Suppressor macrophage treated with lipopolysaccharide for 1 hour (primary cell): ENCODE measurements at places on chromosomes 11 and 22.
A peak's percentile ranks its signal among the peaks of the same experiment; 100 is the strongest.

- no peak for DNase-seq
These were observed 33.3 kb upstream of the BIRC3 start for GRCh38 chr11:102284008-102284407.

DNA sequence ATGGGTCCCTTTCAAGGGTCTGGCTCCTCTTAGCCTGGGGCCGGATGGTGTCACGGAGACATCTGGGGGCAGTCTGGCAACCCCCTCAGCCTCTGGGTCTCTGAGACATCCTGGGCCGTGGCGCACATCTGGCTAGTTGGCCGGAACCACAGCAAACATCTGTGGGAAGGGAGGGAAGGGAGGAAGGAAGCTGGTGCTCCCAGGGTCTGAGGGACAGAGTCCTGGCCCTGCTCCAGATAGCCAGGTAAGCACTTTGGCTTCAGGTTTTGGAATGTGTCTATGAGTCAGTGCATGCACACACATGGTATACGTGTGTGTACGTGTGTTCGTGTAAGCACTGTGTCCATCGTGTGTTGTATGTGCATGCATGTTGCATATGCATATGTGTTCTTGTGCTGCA is 225.1 kb downstream of the MN1 start:
- no peak for DNase-seq

DNA sequence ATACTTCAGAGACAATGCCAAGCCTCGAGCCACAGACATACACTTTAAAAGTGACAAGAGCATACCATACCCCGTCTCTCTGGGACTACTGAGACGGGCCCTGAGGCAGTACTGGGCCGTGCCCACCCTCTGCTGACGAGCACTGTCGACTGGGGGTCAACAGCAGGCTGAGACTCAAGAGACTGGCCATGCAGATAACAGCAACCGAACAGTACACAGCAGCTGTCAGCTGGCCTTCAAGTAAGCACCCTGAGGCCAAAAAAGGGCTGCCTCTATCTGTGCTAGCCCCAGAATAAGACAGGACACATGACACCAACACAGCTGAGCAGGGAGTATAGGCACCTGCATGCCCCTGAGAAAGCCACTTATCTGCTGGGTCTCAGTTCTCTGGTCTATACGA is 18.9 kb upstream of the TMEM121B start:
- DNase-seq, result no peak

DNA sequence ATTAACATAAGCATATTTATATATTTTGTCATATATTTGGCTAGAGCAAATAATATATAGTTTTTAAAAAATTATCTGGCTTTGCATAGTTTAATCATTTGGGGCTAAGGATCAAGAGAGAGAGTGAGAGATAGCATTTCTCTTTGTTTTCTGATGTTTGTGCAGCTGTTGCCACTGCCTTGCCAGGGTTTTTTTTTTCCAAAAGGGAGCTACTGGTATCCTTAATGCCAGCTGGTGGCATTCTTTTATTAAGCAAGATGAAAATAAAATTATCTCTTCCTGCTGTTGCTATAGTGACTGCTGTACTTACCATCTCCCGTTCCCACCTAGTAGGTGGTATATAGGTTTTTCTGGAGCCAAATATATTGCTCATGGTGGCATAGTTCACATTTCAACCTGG is 793.3 kb upstream of the ARHGAP42 start:
- DNase-seq, result no peak

- DNase-seq, result no peak
These were observed 14.9 kb downstream of the CASP12 start for GRCh38 chr11:104883342-104883741.

- DNase-seq, result peak; percentile 13
These were observed 13.5 kb upstream of the ZNF74 start for GRCh38 chr22:20380486-20380885.

DNA sequence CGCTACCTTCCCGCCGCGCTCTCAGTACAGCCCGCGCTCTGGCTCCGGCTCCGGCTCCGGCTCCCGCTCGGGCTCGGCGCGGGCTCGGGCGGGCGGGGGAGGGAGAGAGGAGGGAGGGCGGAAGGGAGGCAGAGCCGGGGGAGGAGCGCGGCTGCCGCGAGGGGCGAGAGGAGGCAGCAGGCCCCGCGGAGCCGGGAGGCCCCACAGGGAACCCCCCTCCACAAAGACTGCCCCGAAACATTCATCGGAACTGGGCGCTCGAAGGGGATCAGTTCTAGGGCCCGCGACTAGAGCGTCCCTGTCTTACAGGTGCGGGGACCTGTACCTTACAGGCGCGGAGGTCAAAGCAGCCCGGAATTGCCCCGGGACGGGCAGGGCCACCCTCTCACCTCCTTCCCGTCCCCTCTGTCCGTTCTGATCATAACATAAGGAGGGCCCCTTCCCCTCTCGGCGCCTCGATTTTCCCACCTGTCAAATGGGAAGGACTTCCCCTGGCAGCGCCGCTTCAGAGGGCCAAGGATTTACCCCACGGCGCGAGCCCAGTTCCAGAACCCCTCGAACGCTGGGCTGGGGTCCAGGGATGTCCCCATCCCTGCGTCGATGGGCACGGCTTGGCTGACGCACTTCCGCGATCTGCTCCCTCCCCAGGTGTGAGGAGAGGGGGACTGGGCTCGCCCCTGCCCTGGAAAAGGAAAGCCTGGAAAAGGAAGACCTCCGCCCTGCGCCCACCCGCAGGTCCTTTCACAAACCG is at the start of gene SHISA8:
Gene SHISA8, minus strand, starts transcription at position 40 of the 751 bp plus-strand sequence. CDS start 407 bp downstream, outside the sequence.
- peak; percentile 69 for DNase-seq

DNA sequence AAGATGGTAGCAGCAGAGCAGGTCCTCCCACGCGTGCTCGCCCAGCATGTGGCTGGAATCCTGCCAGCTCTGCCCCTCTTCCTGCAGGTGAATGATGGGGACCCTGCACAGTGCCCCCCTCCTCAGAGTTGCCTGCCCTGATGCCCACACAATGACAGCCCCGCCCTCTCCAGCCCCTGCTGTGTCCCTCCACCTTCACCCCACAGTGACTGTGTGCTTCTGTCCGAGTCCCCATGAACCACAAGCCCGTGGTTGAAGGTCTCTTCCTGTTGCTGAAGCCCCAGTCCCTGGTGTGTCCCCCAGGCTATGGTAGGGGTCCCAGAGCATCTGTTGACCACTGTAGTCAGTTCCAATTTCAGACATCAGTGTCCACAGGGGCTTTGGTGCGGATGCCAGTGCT is 71.0 kb downstream of the BRD1 start:
- DNase-seq, result no peak

GRCh38 chr11:46272816-46273427 is 4.5 kb upstream of the CREB3L1 start:
- peak; percentile 46 for DNase-seq

- no peak for DNase-seq
These were observed 497.0 kb upstream of the TENM4 start for GRCh38 chr11:79937676-79938334.

DNA sequence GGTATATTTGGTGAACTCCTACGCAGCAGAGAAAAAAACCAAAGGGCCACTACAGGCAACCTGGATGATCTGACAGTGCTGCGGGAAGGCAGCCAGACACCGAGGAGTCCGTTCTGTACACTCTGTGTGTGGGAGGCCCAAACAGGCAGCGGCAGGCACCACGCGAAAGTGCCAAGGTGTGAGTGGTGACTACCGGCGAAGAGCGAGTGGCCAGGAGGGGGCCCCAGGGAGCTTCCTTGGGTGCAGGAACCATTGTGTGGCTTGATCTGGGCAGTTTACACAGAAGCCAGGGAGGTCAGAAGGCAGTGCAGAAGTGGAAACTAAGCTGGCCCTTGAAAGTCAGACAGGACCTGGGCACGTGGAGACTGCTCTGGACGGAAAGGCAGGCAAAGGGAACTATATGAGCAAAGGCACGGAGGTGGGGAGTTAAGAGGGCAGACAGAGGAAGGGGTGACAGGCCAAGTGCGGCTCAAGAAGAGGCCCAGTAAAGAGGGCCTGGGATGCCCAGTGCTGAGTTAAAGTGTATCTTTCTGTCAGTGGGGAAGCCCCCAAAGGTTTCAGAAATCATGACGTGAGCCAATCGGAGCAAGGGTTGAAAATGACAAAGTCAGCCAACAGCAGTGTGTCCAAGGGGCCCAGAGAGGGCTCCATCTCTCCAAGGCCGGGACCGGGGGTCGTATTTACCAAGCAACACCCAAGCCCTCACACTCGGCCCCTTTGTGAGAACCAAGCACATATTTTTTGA is 10.6 kb downstream of the TMEM184B start:
- DNase-seq, result peak; percentile 71

GRCh38 chr11:3796346-3796745 is 1.0 kb downstream of the NUP98 start:
- DNase-seq, result no peak

- no peak for DNase-seq
These were observed 1.8 kb upstream of the FAR1 start for GRCh38 chr11:13666708-13667107.

DNA sequence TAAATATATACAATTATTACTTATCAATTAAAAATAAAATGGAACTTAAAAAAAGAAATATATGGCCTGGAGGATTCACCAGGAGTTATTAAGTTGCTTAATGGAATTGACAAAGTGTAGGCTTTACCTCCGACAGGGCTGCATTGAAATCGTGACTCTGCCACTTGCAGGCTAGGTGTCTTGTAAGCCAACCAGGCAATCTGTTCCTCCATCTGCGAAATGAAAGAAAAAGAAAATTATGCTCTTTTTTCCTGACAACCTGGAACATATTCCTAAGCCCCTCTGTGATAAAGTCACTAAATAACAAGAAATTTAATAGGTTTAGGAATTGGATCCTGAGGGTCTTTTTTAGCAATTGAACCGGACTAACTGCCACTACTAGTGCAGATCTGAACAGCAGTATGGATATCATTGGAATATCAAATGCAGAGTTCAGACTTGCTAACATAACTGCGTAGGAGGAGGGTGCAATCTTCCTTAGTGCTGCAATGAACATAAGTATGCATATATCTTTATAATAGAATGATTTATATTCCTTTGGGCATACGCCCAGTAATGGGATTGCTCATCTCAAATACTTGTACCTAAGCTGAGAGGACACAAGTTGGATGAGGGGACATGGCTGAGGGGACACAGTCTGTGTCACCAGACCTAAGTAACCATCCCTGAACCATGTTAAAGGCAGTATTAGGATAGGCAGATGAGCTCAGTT is 42.5 kb upstream of the CEP126 start:
- no peak for DNase-seq

DNA sequence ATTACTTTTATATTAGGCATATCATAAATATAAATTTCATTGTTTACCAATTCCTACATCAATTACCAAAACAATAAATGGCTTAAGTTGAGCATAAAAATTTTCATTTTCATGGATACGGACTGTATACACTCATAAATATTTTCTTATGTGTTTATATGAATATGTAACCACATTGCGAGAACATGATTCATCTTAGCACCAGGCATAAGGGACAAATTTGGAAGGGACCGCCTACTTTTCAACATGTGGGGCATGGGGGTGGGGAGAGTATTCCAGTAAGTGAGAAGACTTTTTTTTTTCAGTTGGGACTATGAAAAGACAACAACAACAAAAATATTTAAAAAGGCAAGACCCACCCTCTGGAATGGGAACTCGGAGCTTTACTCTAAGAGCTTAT is 296.1 kb downstream of the RAB38 start:
- DNase-seq, result no peak
